CD4-positive, alpha-beta T cell treated with Interleukin-1 beta for 1 hour (primary cell): ENCODE measurements at places on chromosomes 3 and 15.

DNA sequence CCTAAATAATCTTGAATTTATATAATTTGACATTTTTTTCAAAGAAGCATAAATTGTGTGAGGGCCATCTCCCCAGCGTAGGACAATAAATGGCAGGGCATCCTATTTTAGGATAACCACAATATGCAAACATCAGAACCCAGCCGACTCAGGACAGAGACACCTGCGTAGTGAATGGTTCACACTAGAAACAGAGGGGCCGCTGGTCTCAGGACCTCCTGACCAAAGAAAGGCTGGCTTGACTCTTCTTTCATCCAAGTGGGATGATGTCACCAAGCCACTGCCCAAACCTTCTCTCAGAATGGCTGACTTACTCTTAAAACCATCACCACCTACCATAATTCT, 162.1 kb downstream of the FOXP1 start:
- DNase-seq, result no peak

GRCh38 chr3:65669163-65669875, 369.4 kb downstream of the MAGI1 start:
- DNase-seq, result no peak

- DNase-seq, result no peak
Measured at GRCh38 chr3:130258532-130258952, 86.9 kb upstream of the COL6A5 start.

DNA sequence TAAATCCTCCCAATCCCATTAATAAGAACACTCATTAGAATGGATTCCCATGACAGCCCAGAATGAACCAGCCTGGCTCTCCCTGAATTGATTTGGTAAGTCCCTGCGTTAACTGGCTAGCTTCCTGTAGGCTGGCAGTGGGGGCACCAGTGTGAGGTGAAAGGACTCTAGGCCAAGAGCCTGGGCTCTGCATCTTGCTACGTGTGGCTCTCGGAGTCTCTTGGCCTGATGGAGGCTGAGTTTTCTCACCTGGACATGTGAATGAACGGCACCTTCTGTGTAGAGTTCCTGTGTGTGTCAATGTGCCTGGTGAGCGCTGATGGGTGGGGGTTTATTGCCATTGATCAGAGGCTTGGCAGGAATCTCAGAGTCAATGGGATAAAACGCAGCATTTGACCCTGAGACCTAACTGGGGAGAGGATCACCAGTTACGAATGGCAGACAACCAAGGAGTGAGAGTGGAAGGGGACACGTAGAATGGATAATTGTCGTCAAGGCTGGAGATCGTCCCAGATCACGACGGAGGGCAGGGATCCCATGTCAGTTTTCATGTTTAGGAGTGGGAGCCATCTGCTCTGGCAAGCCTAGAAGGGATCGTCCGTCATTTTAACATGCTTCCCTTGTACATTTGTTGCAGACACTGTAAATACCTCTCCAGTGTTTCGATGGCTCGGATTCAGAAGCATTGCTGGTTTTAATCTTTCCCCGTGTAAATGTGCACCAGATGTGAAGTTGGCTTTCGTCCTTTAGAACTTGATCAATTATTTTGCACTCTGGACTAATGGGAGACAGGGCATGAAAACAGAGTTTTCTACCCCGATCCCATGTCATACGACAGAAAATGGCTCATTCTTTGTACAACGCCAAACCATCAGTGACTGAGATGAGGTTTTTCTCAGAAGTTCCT, 9.0 kb upstream of the KLF13 start:
- no peak for DNase-seq

- DNase-seq, result no peak
Measured at GRCh38 chr3:184594371-184595001, 32.9 kb downstream of the EPHB3 start.

- no peak for DNase-seq
Measured at GRCh38 chr15:31852933-31853799, 177.1 kb upstream of the CHRNA7 start.

DNA sequence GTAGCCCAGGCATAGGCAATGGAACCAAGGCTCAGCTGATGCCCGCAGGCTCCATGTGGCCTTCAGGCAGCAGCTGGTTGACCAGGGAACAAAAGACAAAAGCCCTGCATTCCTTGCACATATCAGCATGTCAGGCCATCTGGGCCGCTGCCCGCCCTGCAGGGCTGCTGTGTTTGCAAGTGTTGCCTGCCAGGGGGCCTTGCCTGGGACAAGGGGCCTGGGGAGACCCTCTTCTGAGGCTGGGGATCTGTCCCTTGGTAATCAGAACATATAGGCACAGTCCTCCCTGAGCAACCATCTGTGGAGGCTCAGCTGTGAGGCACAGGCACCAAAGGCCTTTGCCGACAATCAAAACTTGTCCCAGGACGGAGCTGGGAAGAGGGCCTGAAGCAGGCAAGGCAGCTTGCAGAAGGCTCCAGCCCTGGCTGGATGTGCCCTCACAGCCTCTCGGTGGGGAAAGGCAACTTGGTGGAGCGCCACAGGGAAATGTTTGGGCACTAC, 138.2 kb downstream of the TPRA1 start:
- no peak for DNase-seq

GRCh38 chr3:55085231-55085630, 157.4 kb upstream of the LRTM1 start:
- no peak for DNase-seq

DNA sequence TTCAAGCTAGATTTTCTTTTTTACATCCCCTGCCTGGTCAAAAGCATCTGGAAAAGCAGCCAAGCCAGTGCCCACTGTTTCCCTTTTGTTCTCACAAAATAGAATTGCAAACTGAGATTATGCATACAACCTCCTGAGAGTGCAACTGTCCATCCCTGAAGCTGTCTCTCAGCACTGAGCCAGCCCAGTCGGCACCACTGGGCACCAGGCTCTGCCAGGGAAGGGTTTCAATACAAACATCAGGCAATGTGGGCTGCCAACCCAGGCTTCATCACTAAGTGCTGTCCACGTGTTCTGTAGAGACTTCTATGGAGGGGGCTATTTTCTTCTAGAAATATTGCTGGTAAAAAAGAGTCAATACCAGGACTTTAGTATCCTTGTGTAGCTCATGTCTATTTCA, 356.3 kb upstream of the TBL1XR1 start:
- DNase-seq, result no peak

DNA sequence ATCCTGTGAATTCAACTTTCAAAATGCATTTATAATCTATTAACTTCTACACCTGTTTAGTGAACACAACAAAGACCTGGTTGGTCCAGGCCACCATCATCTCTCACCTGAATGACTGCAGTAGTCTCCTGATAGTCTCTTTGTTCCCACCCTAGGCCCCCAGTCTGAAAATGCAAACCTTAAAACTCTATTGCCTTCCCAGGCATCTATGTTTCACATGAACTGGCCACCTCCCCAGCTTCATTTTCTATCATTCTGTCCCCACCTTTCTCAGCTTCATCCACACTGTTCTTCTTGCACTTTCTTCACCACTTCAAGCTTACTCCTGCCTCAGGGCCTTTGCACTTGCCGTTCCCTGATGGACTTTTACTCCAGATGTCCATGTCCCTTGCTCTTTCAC, 45.0 kb downstream of the CLSTN2 start:
- no peak for DNase-seq

DNA sequence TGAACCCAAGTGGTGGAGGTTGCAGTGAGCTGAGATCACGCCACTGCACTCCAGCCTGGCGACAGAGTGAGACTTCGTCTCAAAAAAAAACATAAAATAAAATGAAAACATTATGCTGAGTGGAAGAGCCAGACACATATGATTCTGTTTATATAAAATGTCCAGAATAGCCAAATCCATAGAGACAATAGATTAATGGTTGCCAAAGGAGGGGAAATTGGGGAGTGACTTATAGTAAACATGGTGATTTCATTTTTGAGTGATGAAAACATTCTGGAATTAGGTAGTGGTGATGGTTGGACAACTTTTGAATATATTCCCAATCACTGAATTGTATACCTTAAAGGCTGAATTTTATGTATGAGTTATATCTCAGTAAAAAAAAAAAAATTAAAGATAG, 172.0 kb upstream of the BFSP2 start:
- no peak for DNase-seq

- no peak for DNase-seq
Measured at GRCh38 chr3:105786990-105787389, 81.8 kb downstream of the CBLB start.

GRCh38 chr3:144470666-144471065, 499.0 kb downstream of the DIPK2A start:
- no peak for DNase-seq

- DNase-seq, result no peak
Measured at GRCh38 chr15:34079904-34080303, 21.8 kb downstream of the EMC7 start.

DNA sequence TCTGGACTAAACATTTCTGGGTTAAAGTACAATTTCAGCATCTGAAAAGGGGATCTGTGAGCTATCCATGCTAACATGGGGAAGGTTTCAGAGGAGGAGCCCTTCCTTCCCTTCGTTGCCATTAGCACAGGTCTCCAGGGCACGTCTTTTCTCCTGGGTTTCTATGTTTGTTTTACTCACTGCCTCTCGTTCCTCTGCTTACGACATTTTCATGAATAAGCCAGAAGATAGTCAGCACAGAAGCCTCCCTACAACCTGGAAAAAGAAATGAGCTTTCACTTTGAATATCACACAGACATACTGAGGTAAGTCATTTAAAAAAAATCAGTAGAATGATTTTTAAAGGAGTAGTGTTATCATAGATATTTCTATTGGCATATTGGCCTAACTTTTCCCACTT, 117.2 kb upstream of the KCNMB2 start:
- no peak for DNase-seq

DNA sequence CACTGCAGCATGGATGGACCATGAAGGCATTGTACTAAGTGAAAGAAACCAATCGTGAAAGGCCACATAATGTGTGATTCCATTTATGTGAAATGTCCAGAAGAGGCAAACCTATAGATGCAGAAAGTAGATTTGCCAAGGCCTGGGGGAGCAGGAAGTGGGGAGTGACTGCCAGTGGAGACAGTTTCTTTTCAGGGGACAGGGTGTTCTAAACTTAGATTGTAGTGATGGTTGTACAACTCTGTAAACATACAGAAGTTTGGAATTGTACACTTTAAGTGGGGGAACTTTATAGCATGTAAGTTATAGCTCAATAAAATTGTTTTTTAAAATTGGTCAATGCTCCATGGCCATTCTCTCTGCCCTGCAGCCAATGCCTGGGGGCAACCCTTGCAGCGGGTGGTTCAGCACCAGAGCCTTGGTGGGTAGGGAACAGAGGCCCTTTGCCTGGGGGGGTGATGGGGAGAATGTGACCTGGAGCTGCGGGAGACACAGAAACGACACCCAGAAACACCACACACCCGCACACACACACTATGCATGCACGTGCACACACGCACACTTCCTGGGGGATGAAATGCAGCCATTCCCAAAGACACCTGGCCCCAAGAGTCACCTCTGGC, 43.1 kb downstream of the DNAJB8 start:
- DNase-seq, result no peak

- peak; percentile 40 for DNase-seq
Measured at GRCh38 chr3:7876741-7877297, 624.8 kb upstream of the LMCD1 start.

GRCh38 chr15:45110256-45110820, 3.6 kb downstream of the DUOX2 start:
- DNase-seq, result no peak

GRCh38 chr3:179921500-179921899, 115.2 kb downstream of the PEX5L start:
- DNase-seq, result no peak

- DNase-seq, result no peak
Measured at GRCh38 chr15:44243829-44244228, 44.7 kb upstream of the GOLM2 start.

GRCh38 chr15:51973775-51974174, 2.2 kb upstream of the LEO1 start:
- no peak for DNase-seq

DNA sequence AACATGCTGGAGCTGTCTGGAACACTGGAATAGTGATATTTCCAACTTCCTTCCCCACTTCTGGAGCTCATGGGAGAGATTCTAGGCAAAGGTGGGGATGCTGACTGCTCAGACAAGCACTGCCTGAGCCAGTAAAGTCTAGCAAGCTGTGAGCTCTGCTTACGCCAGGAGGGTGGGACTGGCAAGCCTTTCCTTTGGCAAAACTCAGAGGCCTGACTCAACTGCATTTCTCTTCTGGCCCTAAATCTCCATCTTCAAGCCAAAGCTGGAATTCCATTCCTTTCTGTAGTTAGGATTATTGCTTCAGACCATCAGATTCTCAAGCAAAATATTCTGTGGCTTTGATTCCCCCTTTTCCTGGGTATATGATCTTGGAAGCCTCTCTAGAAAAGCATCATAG, 20.3 kb upstream of the EPB42 start:
- DNase-seq, result no peak

DNA sequence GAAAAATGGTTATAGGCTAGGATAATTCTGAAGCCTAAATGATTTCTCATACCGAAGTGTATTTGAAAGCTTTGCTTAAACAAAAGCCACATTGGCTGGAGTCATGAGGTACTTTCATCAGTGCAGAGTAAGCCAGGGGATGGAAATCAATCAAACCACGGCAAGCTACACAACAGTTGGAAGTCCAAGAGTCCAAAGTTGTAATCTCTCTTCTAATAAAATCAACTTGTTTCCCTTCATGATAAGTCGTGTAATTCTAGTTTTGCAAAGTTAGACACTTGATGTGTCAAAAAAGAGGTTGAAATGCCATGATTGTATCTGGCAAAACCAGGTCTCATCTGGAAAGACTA, 250.5 kb upstream of the VEPH1 start:
- no peak for DNase-seq

DNA sequence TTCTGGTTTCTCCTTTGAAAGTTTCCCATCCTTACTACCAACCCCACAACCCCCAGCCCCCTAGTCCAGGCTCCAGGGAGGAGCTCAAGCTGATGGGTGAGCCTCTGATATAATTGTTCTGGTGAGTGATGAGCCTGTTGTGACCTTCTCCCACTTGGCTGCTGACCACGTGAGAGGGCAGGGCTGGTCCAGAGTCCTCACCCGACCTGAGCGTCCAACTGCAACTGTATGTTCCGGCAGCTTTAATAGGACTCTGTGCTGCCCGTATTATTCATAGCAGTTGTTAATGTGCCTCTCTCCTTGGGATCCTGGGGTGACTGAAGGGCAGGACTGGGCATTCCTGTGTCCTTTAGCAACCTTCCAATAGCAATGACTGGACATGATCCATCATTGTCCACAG, 56.2 kb downstream of the B3GNT5 start:
- no peak for DNase-seq

DNA sequence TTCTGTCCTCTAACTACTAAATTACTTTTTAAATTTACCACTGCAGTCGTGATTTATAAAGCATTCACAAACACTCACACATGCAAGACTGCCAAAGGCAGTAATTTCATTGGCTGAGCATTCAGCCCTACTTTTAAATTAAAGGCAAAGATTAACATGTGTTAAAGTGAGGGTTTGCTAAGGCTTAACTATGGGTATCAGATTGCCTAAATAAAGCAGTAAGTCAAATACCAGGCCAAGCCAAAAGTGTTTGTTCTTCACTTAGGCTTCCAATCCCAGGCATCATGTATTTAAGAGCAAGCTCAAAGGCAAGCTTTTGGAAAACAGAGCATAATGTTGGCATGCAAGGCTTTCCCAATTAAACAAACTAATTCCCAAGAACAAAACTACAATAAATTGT, 187.3 kb downstream of the SUCNR1 start:
- DNase-seq, result no peak
